Thoracic aorta endothelial cell (primary cell): ENCODE measurements at places on chromosomes 7 and 10. TPM values are rescaled to one million over a fixed set of nuclear protein-coding genes. Genes with fewer than 3 reads are reported as not detected.

ASB10 gene
- not detected in 2 replicates for total RNA-seq

DLX6 gene
- total RNA-seq, result not detected in 2 replicates

TAS2R5 gene
- 0.66 and 1.7 TPM in 2 replicates for total RNA-seq

MRM2 gene
- total RNA-seq, result 16.9 and 17.7 TPM in 2 replicates

GPR158 gene
- total RNA-seq, result under 0.01 TPM in 1 of 2 replicates, not detected in the other

EMX2 gene
- 0.07 TPM in 1 of 2 replicates, not detected in the other for total RNA-seq

NKX1-2 gene
- not detected in 2 replicates for total RNA-seq

SDK1 gene
- 0.50 and 1.7 TPM in 2 replicates for total RNA-seq

TSPAN13 gene
- 25.4 and 37.9 TPM in 2 replicates for total RNA-seq

WEE2 gene
- not detected in 2 replicates for total RNA-seq

HHEX gene
- 78.8 and 89.9 TPM in 2 replicates for total RNA-seq

AKR1C8 gene
- not detected in 2 replicates for total RNA-seq

DAGLB gene
- 16.9 and 19.8 TPM in 2 replicates for total RNA-seq

NACAD gene
- 0.66 and 1.1 TPM in 2 replicates for total RNA-seq

UPK3B gene
- total RNA-seq, result 0.13 TPM in 1 of 2 replicates, not detected in the other

DKK1 gene
- total RNA-seq, result 196 and 220 TPM in 2 replicates

ELFN1 gene
- total RNA-seq, result 0.53 and 0.86 TPM in 2 replicates

AGAP4 gene
- 9.7 and 11.3 TPM in 2 replicates for total RNA-seq

ZNF503 gene
- 2.0 and 2.4 TPM in 2 replicates for total RNA-seq

IL15RA gene
- 14.9 and 26.6 TPM in 2 replicates for total RNA-seq

ZNF735 gene
- total RNA-seq, result not detected in 2 replicates

VSTM2A gene
- not detected in 2 replicates for total RNA-seq

IL6 gene
- 21.1 and 23.7 TPM in 2 replicates for total RNA-seq

ADCY1 gene
- total RNA-seq, result 0.40 and 0.43 TPM in 2 replicates

PNLIPRP1 gene
- not detected in 2 replicates for total RNA-seq

MYOF gene
- total RNA-seq, result 494 and 504 TPM in 2 replicates

WNT2 gene
- not detected in 2 replicates for total RNA-seq

LAMTOR4 gene
- 72.7 and 77.8 TPM in 2 replicates for total RNA-seq

ZNF804B gene
- not detected in 2 replicates for total RNA-seq

FAM20C gene
- 15.1 and 16.1 TPM in 2 replicates for total RNA-seq

RAMP3 gene
- not detected in 2 replicates for total RNA-seq

SRRM3 gene
- 0.80 and 0.86 TPM in 2 replicates for total RNA-seq

LRRC4 gene
- total RNA-seq, result 1.3 and 1.7 TPM in 2 replicates

CRPPA gene
- total RNA-seq, result 2.2 and 2.3 TPM in 2 replicates

SEMA3A gene
- total RNA-seq, result 0.29 and 0.66 TPM in 2 replicates

FOXI2 gene
- total RNA-seq, result not detected in 2 replicates

ARPC1A gene
- total RNA-seq, result 229 and 254 TPM in 2 replicates

TACC2 gene
- 22.2 and 23.4 TPM in 2 replicates for total RNA-seq

SLIT1 gene
- total RNA-seq, result under 0.01 TPM in 1 of 2 replicates, not detected in the other

RSPH10B2 gene
- total RNA-seq, result not detected in 2 replicates

TDRD1 gene
- 0.07 TPM in 1 of 2 replicates, not detected in the other for total RNA-seq

EPHA1 gene
- total RNA-seq, result under 0.01 TPM in 1 of 2 replicates, not detected in the other

CYP2W1 gene
- total RNA-seq, result not detected in 2 replicates

SPDYE2B gene
- total RNA-seq, result not detected in 2 replicates
